ENCODE measurements at places on chromosomes 13 and 19. TPM values are rescaled to one million over a fixed set of nuclear protein-coding genes. Genes with fewer than 3 reads are reported as not detected.

- peaks cover 8% of the 10 kb centered on the region for H3K27me3 ChIP-seq
- H3K36me3 ChIP-seq = no peaks in the 10 kb centered on the region
- peaks cover 8% of the 10 kb centered on the region for H3K4me1 ChIP-seq
- no peak overlapping the region for H3K4me3 ChIP-seq
- DNase-seq = no peak
Measured at GRCh38 chr13:44311011-44311780, 62.4 kb upstream of the SERP2 start.

DNA sequence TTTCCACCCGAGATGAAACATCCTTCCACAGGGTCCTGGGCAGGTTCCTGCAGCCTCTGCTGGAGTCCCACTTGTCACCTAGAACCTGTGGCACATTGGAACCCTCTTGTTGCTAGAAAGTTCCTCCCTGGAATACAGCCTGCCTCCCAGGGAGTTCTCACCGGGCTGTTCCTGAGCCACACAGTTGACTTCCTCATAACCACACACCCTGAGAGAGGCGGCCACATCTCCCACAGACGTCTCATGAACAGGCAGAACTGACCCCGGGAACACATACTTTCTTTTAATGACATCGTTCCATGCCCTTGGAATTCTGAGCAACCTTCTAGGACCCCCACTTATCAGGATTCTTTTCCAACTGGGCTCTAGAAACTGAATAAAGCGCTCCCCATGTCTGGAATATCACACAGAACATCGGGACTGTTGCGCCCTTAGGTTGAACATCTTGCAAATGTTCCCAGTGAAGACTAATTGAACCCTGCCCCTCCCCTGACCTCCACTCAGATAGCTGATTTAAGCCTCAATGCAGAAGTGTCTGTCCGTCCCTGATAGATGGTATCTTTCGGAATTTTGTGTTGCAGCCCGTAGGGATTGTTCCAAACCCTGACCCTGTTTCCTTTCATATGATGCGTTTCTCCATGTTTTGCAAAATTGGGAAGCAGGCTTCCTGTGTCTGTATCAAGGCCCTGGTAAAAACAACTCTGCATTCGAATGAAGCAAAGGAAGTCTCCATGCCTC is 91.1 kb downstream of the RAB20 start:
- H3K4me1 ChIP-seq = peaks cover 51% of the 10 kb centered on the region
- no peak for DNase-seq
- H3K27me3 ChIP-seq = no peaks in the 10 kb centered on the region
- no peaks in the 10 kb centered on the region for H3K36me3 ChIP-seq
- peak overlapping the region; percentile 83 for H3K27ac ChIP-seq

TLE6 gene
- total RNA-seq = 0.42 TPM

GRCh38 chr13:45473627-45474026 is 8.9 kb downstream of the COG3 start:
- H3K4me1 ChIP-seq = peaks cover 35% of the 10 kb centered on the region
- no peaks in the 10 kb centered on the region for H3K27me3 ChIP-seq
- H3K27ac ChIP-seq = no peak overlapping the region
- peaks cover 18% of the 10 kb centered on the region for H3K36me3 ChIP-seq
- no peak overlapping the region for H3K4me3 ChIP-seq

DNA sequence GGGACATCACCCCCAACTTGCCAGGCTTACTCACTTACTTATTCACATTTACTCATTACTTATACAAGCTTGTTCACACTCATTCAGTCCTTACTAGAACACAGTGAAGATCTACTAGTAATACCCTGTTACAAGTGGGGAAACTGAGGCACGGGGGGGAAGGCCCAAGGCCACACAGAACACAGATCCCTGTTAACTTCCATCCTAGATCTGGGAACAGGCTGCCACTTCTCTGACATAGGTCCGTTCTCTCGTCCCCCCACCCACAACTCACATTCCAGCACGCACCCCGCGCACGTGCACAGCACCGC is 1.5 kb upstream of the NRTN start:
- H3K27me3 ChIP-seq = peaks cover 26% of the 10 kb centered on the region

CEACAM16 gene
- total RNA-seq = not detected

GRCh38 chr13:75136151-75136550 is 345.8 kb downstream of the TBC1D4 start:
- no peak for DNase-seq
- H3K36me3 ChIP-seq = no peaks in the 10 kb centered on the region
- no peaks in the 10 kb centered on the region for H3K4me1 ChIP-seq
- no peak overlapping the region for H3K27ac ChIP-seq
- H3K27me3 ChIP-seq = no peaks in the 10 kb centered on the region

- peaks cover 69% of the 10 kb centered on the region for H3K4me1 ChIP-seq
- H3K27me3 ChIP-seq = peaks cover 22% of the 10 kb centered on the region
- DNase-seq = no peak
- H3K4me3 ChIP-seq = no peak overlapping the region
Measured at GRCh38 chr19:2487842-2488241, 11.9 kb downstream of the GADD45B start.

DNA sequence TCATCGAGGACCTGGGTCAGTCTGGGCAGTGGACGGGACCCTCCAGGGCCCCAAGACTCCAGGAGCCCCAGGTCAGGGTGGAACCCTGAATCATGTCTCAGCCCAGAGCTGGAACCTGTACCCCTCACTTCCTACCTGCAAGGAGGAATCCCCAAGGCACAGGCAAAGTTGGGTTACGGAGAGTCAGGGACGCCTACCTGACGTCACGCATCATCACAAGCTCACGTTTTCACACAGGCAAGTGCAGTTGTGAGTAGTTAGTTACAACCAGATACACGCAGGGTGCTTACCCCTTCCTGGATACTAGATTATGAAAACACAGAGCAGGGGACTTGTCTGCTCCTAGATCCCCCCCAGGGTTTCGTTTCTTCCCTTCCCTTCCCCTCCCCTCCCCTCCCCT is 1.9 kb downstream of the RETN start:
- peak overlapping the region; percentile 64 for H3K4me3 ChIP-seq
- no peak overlapping the region for H3K27ac ChIP-seq
- H3K36me3 ChIP-seq = no peaks in the 10 kb centered on the region
- peaks cover 40% of the 10 kb centered on the region for H3K27me3 ChIP-seq
- no peak for DNase-seq
- peaks cover 14% of the 10 kb centered on the region for H3K4me1 ChIP-seq

DNA sequence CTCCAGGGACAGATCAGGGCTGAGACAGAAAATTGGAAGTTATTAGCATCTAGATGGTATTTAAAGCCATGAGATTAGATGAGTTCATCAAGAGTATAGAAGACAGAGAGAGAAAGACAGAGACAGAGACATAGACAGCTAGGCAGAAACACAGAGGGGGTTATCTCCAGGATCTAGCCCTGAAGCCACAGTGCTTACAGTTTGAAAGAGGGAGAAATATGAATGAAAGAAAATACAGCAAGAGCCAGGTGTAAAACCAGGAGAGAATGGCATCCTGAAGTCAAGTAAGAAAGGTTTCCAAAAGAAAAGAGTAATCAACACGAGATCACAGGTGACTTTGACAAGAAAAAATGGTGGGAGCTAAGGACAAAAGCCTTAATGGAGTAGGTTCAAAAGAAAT is 111.2 kb downstream of the TBC1D4 start:
- H3K27me3 ChIP-seq = no peaks in the 10 kb centered on the region
- H3K4me3 ChIP-seq = no peak overlapping the region
- peaks cover 4% of the 10 kb centered on the region for H3K4me1 ChIP-seq
- H3K27ac ChIP-seq = no peak overlapping the region
- no peak for DNase-seq
- no peaks in the 10 kb centered on the region for H3K36me3 ChIP-seq

DNA sequence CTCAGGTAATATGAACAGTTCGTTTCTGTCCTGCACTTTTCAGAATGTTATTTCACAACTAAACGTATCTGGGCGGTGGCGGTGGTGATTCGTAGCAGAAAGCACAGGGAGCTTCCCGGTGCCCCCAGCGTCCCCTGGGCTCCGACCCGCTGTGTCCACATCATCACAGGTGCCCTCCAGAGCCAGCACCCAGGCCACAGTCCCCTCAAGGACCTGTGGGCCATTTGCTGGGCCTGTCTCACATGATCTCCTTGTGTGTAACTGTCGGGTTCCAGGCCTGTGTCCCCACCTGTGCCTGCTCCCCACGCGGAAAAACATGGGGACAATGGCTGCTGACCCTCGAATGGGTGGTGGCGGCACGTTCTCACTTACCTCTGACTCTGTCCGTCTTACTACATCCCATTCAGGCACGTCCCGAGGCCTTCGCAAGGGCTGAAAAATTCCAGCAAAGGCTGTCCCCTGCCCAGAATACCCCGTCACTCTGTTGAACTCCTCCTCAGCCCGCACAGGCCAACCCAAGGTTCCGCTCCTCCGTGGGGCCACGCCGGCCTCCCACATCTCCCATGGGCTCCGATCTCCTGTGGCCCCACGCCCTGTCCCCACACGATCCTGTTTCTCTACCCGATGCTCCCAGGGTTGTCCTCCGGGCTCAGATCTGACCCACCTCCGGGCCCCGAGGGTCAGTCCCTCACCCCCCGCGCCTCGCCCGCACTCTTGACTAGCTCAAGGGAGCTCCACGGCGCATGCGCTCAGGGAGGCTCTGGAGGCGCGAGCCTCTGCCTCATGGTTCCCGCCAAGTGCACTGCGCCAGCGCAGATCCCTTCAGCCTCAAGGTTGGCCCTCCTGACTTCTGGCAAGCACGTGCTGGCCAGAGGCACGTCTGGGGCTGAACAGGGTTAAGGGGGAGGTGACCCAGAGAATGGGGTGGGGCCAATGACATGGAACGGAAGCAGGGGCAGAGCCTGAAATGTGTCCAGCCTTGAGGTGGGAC is 21.2 kb downstream of the DEDD2 start:
- H3K36me3 ChIP-seq = peaks cover 32% of the 10 kb centered on the region
- peak overlapping the region; percentile 28 for H3K4me3 ChIP-seq
- H3K27me3 ChIP-seq = no peaks in the 10 kb centered on the region
- H3K27ac ChIP-seq = peak overlapping the region; percentile 80

DNA sequence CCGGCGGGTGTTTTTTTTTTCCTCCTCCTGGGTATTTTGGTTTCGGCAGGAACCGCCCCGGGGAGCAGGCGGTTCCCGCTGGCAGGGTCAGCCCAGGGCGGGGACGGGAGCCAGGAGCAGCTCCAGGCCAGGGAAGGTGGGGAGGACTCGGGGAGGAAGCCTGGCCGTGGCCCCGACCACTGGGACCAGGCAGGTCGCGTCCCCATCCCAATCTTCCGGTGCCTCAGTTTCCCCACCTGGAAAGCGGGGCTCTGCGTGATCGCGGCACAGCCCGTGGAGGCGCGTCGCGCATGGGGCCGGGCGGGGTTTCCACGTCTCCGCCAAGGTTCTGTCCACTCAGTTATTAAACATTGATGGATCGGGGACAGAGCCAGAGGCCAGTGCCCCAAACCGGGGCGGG is 34.8 kb downstream of the IL12RB1 start:
- no peaks in the 10 kb centered on the region for H3K36me3 ChIP-seq
- H3K27me3 ChIP-seq = no peaks in the 10 kb centered on the region
- no peak overlapping the region for H3K27ac ChIP-seq
- no peak for DNase-seq
- no peak overlapping the region for H3K4me3 ChIP-seq

DNA sequence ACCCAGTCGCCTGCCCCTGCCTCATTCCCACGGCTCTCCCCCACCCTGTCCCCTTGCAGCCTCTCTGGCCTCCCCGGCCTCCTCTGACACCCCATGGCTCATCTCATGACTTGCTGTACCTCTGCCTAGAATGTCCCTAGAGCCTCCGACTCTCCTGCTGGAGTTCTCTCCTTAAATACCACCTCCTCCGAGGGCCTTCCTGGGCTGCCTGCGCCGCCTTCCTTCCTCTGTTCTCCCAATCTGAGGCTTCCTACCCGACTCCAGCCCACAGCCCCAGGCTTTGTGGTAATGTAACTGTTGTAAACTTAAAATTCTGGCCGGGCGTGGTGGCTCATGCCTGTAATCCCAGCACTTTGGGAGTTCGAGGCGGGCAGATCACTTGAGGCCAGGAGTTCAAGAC is 27.7 kb downstream of the GPR42 start:
- H3K4me1 ChIP-seq = peaks cover 5% of the 10 kb centered on the region
- no peaks in the 10 kb centered on the region for H3K36me3 ChIP-seq
- no peak overlapping the region for H3K27ac ChIP-seq
- no peak for DNase-seq
- H3K4me3 ChIP-seq = no peak overlapping the region

DNA sequence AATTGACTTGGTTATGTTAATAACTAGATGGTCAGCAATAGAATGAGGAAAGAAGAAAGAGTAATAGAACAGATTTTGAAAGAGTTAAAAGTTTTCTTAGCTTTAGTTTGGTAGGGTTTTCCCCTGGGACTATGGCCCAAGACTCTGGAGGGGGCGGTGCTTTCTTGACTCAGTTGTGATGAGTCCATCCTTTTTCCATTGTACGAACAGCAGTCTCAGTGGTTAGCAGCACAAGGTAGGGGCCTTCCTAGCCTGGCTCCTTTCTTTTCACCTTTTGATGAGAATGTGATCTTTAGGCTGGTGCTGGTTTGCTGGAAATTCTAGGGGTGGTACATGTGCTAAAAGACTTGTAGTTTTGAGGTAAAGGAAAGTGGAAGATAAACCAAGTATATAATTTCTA is 38.8 kb downstream of the ZNF506 start:
- H3K27ac ChIP-seq = no peak overlapping the region
- DNase-seq = no peak
- H3K4me3 ChIP-seq = no peak overlapping the region
- no peaks in the 10 kb centered on the region for H3K27me3 ChIP-seq

- H3K4me3 ChIP-seq = no peak overlapping the region
- H3K27me3 ChIP-seq = no peaks in the 10 kb centered on the region
- H3K36me3 ChIP-seq = no peaks in the 10 kb centered on the region
Measured at GRCh38 chr19:23160766-23161165, 43.9 kb downstream of the ZNF730 start.

- peak; percentile 91 for DNase-seq
- peaks cover 22% of the 10 kb centered on the region for H3K36me3 ChIP-seq
- no peaks in the 10 kb centered on the region for H3K27me3 ChIP-seq
- peak overlapping the region; percentile 78 for H3K4me3 ChIP-seq
Measured at GRCh38 chr13:23375001-23375971, 58.2 kb downstream of the SACS start.

CYP2B6 gene
- total RNA-seq = not detected

LRG1 gene
- total RNA-seq = 2.0 TPM

FAM216B gene
- not detected for total RNA-seq

- no peaks in the 10 kb centered on the region for H3K36me3 ChIP-seq
- peaks cover 18% of the 10 kb centered on the region for H3K27me3 ChIP-seq
- no peak for DNase-seq
- H3K27ac ChIP-seq = no peak overlapping the region
- H3K4me3 ChIP-seq = no peak overlapping the region
- H3K4me1 ChIP-seq = peaks cover 2% of the 10 kb centered on the region
Measured at GRCh38 chr19:38442736-38443135, 9.2 kb downstream of the RYR1 start.

DNA sequence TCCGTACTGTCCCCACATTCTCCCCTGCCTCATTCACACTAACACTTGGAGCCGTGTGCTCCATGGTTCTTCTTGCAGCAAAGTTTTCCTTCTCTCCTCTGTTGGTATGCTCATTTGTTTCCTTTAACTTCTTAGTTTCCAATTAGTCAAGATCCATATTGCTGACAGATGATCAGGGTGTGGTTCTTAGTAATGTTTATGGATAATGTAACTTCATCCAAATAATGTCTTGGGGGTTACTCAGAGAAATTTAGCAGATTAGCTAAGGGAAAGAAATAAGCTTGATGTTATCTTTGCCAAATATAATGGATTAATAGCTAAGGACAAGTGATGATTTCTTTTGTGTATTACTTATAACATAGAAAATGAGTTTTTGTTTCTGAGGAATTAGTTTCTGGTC is 174.4 kb downstream of the NUFIP1 start:
- DNase-seq = no peak
- H3K27me3 ChIP-seq = peaks cover 2% of the 10 kb centered on the region
- no peaks in the 10 kb centered on the region for H3K4me1 ChIP-seq
- no peak overlapping the region for H3K4me3 ChIP-seq
- H3K36me3 ChIP-seq = no peaks in the 10 kb centered on the region
